ENCODE measurements at places on chromosomes 4 and X.

DNA sequence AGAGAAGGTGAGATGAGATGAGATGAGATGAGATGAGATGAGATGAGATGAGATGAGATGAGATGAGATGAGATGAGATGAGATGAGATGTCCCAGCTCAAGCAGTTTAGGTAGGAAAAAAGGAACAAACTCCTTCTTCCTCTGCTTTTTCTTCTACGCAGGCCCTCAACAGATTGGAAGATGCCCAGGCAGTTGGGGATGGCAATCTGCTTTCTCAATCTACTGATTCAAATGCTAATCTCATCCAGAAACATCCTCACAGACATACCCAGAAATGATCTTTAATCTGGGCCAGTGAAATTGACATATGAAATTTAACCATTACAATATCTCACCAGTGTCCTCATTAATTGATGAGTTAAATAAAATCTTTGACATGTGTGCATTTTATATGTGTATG, 370.3 kb upstream of the SLC7A11 start:
- DNase-seq: no peak

DNA sequence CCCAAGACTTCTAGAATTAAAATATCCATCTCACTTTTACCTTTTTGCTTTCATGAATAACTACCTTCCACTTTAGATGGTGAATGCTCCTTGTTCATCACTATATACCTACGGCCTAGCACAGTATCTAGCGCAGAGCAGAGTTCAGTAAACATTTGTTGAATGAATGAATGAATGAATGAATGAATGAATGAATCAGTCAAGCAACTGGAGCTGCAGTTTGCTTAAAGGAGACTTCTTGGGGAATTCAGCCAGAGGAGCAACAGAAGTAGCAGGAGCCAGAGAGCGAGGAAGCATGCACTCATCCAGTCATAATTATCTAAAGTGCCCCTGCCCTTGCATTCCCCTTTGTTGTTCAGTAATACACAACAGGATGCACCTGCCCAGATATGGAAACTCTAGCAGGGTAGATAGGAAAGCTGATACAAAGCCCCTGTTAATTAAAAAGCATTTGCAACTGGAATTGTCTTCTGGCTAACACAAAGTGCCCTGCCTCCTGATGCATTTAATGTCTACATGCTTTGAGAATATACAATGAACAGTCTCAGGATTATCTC, 103.0 kb upstream of the MBNL3 start:
- no peak for DNase-seq

GRCh38 chr4:140300271-140300970, 73.0 kb upstream of the SCOC start:
- DNase-seq: peak; percentile 46

DNA sequence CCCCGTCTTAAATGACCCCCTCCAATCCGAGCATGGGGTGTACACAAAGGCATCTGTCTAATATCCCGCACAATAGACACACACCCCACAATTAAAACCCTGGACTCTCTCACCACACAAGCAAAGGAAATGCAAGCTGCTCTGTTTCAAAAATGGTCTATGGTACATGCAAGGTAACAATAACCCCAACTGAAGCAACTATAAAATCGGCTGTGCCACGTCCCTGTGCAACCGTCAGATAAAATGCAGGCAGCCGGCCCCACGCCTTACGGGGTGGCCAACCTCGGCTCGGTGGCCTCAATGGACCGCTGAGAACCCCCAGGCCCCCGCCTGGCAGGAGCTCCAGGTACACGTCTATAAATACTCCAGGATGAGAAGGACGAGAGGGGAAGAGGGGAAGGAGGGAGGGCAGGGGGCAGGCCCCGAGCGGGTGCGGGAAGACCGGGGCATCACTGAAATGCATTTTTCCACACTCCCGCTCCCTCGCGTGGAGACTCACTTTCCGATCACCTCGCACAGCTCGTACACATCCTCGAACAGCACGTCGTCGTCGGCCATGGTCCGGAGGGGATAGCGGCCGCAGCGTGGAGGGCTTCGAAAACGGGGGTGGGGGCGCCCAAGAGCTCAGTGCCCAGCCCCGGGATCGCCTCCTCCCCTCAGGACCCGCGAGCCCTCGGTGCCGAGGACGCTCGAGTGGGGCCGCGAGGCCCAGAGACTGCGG, 763 bp downstream of the CASK start:
- no peak for DNase-seq

- no peak for DNase-seq
These were observed 97.1 kb upstream of the FAM9B start for GRCh38 chrX:9131066-9131465.

- no peak for DNase-seq
These were observed 43.1 kb downstream of the PPA2 start for GRCh38 chr4:105430811-105431210.

- no peak for DNase-seq
These were observed 51.7 kb downstream of the RPGR start for GRCh38 chrX:38275615-38276014.

GRCh38 chr4:34046580-34046979, 2197.7 kb downstream of the ARAP2 start:
- no peak for DNase-seq

DNA sequence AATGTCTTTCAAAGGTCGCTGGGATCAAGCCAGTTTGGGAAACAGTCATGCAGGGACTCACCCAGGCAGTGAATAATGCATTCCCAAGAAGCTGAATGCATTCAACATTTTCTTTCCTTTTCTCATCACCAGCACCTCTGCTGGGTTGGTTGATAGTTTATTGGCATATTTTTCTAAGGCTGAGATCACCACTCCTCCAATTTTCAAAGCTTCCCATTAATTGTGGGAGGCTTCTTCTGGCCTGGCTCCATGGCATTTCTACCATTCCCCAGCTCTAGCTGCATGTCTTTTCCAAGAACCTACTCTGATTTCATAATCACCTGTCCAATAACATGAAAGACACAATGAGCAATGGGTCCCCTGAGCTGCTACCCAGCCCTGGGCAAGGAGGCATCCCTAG, 35.8 kb downstream of the CHRDL1 start:
- DNase-seq: no peak

- no peak for DNase-seq
These were observed 358.4 kb downstream of the PPP3CA start for GRCh38 chr4:100988876-100989275.

All from dorsolateral prefrontal cortex (tissue), 122 donors.